Spleen (tissue), 13 donors: ENCODE measurements at places on chromosomes 12 and 14.

DNA sequence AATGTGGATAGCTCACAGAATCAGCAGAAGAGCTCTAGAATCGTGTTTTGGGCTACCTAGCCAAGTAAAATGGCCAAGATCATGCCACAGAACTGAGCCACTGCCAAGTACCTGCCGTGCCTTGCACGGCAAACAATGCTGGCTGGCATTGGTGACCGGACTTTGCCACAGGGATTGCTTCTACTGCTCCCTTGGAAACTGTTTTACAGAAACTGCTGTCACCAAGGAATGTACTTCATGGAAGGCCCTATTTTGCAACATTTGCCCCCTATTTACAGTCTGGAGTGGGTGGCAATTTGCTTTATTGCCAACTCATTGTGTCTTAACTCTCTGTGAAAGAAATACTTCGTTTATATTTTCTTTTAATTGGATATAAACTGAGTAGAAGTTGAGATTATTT, 49.0 kb downstream of the BORCS5 start:
- no peak for DNase-seq

GRCh38 chr14:51087031-51087441, 7.9 kb downstream of the TRIM9 start:
- no peak for DNase-seq

- no peak for DNase-seq
Observed at GRCh38 chr12:104638218-104638850, 181.6 kb downstream of the CHST11 start.

DNA sequence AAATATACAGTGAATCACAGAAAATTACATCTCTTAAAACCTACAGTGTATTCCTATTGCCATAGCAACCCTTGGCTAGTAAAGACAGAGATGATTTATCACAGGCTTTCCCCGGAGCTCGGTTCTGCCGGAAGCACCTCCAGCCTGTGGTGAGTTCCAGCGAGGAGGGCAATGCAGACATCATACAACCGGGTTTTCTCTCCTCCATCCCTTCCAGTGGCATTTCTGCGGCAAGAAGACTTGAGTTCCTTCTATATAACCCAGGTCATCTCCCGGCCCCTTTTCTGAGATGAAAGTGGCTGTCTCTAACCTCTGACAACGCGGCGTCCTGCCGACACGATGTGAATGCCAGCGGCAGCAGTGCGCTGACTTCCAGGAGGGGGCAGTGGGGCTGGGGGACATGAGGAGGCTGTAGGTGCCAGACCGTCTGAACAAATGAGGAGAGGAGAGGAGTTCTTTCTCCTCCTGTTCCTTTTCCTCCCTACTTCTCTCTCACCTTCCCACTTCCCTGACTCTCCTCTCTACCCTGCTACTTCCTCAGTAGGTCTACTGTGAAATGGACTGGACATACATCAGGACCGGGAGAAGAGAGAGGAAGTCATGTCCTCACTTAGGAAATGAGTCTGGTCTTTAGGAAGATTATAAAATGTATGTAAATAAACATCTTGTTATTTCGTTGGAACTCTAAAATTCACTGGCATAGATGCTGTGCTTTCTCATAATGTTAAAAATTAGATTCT, 68.6 kb upstream of the MAX start:
- DNase-seq, result peak; percentile 84

DNA sequence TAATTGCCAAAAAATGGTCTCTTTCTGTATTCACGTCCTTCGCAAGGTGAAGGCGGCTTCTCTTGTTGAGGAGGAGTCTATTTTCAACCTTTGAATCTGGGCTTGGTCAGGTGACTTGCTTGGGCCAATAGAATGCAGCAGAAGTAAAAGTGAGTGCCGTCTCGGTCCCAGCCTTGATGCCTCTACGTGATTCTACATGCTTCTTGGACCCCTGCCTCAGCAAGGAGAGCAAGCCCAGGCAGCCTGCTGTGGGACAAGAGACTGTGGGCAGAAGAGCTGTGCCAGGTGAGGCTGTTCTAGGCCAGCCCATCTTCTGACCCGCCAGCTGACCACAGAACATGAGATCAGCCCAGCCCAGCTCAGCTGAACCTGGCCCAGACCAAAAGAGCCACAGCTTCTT, 39.1 kb upstream of the CCDC63 start:
- DNase-seq, result no peak

DNA sequence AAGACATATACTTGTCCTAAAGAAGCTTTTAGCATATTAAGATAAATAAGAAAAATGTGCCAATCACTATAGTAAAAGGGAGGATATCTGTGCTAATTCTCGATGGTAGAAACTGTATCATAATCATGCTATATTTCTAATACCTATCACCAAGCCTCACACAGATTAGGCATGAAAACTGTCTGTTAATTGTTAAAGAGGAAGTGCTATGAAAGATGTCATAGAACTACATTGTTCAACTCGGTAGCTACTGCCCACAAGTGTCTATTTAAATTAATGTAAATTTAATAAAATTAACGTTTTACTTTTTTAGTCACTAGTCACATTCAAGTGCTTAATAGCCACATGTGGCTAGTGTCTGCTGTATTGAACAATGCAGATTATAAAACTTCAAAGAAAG, 77.5 kb upstream of the KICS2 start:
- DNase-seq, result no peak

- DNase-seq, result no peak
Observed at GRCh38 chr14:76546426-76547221, 170.7 kb downstream of the ESRRB start.

- no peak for DNase-seq
Observed at GRCh38 chr12:46657453-46658411, 168.1 kb downstream of the SLC38A4 start.

DNA sequence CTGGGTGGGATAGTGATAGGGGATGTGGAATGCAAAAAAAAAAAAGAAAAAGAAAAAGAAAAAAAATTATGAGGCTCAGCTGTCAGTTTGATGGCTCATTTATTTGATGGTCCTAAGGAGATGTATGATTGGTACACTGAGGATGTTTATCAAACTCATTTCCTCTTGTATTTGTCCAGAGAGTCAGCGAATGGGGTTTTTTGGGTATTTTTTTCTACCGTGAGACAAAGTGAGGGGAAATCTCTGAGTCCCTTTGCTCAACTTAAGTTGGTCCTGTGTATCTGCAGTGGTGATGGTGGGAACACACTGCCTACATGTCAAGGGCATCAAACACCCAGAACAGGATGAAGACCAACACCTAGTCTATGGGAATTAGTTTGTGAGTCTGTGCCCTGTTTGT, 176.9 kb upstream of the HIF1A start:
- DNase-seq, result no peak
